ENCODE measurements at places on chromosomes 2 and 18. TPM values are rescaled to one million over a fixed set of nuclear protein-coding genes. Genes with fewer than 3 reads are reported as not detected.

The NUP35 gene
- 7.8 TPM for total RNA-seq

The ABCB11 gene
- total RNA-seq = 0.12 TPM

The NDUFV2 gene
- total RNA-seq = 111 TPM

The POTEI gene
- total RNA-seq = 2.4 TPM

The CYS1 gene
- total RNA-seq = 0.92 TPM

The RAPGEF4 gene
- 21.2 TPM for total RNA-seq

The ARHGEF4 gene
- total RNA-seq = 82.2 TPM

The ABCG5 gene
- not detected for total RNA-seq

The ZNF512 gene
- total RNA-seq = 22.0 TPM

The ZNF385B gene
- 3.0 TPM for total RNA-seq

The PCARE gene
- total RNA-seq = 0.49 TPM

The CXCR2 gene
- total RNA-seq = 0.09 TPM

The C18orf54 gene
- 2.5 TPM for total RNA-seq

The AQP12B gene
- not detected for total RNA-seq

The TEX44 gene
- not detected for total RNA-seq

The PAIP2B gene
- total RNA-seq = 15.1 TPM

The UGT1A8 gene
- not detected for total RNA-seq

The ANKRD53 gene
- 1.3 TPM for total RNA-seq

The EPAS1 gene
- 4.8 TPM for total RNA-seq

The CNDP1 gene
- not detected for total RNA-seq

The CDK5R2 gene
- 0.06 TPM for total RNA-seq

The SKOR2 gene
- not detected for total RNA-seq

The PLEKHB2 gene
- 36.6 TPM for total RNA-seq

The ALPP gene
- total RNA-seq = not detected

The MRPL53 gene
- total RNA-seq = 50.8 TPM

The CCT7 gene
- total RNA-seq = 424 TPM

The AKAIN1 gene
- not detected for total RNA-seq

The ANKZF1 gene
- total RNA-seq = 100 TPM

The GALNT14 gene
- 1.1 TPM for total RNA-seq

The MEP1B gene
- total RNA-seq = 0.04 TPM

The BMP10 gene
- total RNA-seq = 0.95 TPM

The LYG2 gene
- total RNA-seq = not detected

The GPR35 gene
- total RNA-seq = 5.1 TPM

The MOGAT1 gene
- not detected for total RNA-seq

The MYO3B gene
- not detected for total RNA-seq

The C1QL2 gene
- 0.30 TPM for total RNA-seq

The SERPINB12 gene
- total RNA-seq = not detected

The LRP2 gene
- total RNA-seq = 1.5 TPM
